Right renal pelvis (tissue), 4 donors: ENCODE measurements at places on chromosomes 7 and 10. TPM values are rescaled to one million over a fixed set of nuclear protein-coding genes. Genes with fewer than 3 reads are reported as not detected.

- DNase-seq = no peak
These were observed 109.4 kb downstream of the NRG3 start for GRCh38 chr10:81984428-81984827.

DNA sequence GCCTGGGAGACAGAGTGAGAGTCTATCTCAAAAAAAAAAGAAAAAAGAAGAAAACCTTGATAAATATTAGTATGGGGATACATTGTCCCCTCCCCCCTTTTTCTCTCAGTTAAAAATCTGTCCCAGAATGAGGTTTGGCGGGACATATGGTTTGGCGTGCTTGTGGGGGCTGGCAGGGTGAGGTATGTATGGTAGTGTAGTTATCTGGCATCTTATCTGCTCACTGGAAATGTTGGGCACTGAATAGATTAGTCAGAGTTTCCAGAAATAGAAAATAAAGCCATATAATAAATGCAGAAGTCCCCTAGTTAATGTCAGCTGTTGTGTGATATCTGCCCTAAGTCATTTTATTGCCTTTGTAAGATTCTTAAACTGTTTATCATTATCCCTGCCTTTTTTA is 397.5 kb upstream of the GALNT17 start:
- DNase-seq = no peak

DNA sequence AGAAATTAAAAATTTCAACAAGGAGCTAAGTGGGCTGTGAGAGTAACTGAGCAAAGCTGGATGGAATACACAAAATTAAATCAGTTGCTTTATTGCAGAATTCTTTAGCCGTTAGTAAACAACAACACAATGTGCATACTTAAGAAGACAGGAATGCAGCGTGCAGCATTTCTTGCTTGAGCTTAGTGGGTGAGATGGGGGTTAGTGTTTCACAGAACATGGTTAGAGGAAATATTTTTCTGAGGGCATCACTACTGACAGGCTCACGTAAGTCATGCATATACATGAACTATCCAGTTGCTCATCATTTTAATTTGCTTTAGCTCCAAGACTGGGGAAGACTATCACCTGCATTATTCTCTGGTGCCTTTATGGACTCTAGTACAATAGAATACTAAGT is 80.8 kb downstream of the CD36 start:
- no peak for DNase-seq

- no peak for DNase-seq
These were observed 61.5 kb downstream of the IQUB start for GRCh38 chr7:123472750-123473445.

Gene PRKCQ
- polyA plus RNA-seq = 14.2 TPM

DNA sequence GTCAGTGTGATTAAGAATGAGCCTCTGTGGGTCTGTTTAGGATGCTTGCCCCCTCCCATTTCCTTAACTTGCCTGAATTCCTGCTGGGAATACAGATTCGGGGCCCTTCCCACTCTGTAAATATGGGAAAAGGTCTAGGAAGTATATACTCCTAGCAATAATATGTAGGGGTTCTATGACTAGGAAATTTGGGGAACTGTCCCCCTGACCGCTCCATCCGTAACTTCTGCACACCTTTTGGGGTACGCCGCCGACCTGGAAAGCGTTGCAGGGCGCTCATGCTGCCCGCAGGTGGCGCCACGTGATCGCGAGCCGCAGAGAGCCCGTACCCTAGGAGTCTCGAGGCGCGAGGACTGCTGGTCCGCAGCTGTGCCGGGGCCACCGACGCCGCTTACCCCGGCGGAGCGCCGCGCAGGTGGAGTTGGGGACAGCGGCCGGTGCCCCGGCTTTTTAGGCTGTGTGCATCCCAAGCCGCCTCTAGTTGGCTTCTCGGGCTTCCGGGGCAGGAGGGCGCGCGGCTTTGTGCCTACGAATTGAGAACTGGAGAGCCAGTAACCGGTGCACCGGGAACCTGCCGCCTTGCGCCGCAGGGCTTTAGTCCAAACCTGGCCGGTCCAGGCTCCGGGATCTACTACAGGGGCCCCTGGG is 656 bp upstream of the CNNM2 start:
- peak; percentile 71 for DNase-seq

GRCh38 chr7:139515266-139515665 is 8.2 kb upstream of the CLEC2L start:
- no peak for DNase-seq

Gene PSMA2
- 260 TPM for polyA plus RNA-seq

- no peak for DNase-seq
These were observed 15.8 kb downstream of the FZD9 start for GRCh38 chr7:73449422-73449821.

- no peak for DNase-seq
These were observed 260.3 kb upstream of the FERD3L start for GRCh38 chr7:19405541-19405940.

Gene LRRC18
- polyA plus RNA-seq = 0.10 TPM
